Stimulated activated memory B cell treated with anti-CD40 and anti-IgM and Interleukin-4, amounts not matched to agents 10 μg/mL and 1 μg/mL and 100 μg/mL, for 72 hours (primary cell): ENCODE measurements at places on chromosomes 1 and 21.

- no peak for ATAC-seq
Observed at GRCh38 chr1:20870718-20871117, 83.6 kb upstream of the HP1BP3 start.

GRCh38 chr1:225685476-225686176, 32.7 kb upstream of the ENAH start:
- no peak for ATAC-seq

- ATAC-seq: no peak
Observed at GRCh38 chr1:201545851-201546492, 7.0 kb downstream of the NAV1 start.

DNA sequence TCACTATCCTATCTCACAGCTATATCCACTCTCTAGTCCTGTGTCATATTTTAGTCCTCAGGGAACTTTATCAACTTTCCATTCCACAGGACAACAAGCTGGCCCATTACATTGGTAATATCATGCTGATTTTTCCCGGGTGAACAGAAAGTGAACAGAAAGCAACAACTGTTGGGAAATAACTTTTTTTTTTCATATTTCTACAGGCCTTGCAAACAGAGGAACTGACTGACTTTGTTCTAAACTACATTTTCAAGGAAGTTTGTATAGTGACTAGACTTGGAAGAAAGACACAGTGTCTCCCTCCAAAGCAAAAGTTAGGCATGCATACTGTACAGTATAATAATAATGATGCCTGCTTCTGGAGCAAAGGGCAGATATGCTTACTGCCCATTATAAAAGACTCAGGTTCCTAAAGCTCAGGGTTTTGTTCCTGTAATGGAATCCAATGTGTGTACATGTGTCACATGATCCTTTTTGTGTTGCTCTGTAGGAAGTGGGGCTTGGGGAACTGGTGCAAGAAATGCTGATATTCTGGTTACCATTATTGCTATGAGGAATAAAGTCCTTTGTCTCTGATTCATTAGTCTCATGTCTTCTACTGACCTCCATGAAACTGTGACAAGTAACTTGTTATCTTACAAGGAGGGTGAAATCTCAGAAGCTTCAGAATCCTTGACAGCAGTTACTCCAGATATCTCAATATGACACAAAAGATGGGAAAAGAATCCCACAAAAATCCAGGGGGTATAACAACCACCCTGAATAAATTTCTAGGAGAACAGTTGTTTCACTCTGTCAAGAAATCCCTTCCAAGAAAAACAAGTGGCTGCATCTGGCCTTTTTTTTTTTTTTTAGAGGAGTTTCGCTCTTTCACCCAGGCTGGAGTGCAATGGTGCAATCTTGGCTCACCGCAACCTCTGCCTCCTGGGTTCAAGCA, 17.7 kb upstream of the NTPCR start:
- ATAC-seq: no peak

- no peak for ATAC-seq
Observed at GRCh38 chr1:63041660-63042059, 257.7 kb downstream of the ATG4C start.

DNA sequence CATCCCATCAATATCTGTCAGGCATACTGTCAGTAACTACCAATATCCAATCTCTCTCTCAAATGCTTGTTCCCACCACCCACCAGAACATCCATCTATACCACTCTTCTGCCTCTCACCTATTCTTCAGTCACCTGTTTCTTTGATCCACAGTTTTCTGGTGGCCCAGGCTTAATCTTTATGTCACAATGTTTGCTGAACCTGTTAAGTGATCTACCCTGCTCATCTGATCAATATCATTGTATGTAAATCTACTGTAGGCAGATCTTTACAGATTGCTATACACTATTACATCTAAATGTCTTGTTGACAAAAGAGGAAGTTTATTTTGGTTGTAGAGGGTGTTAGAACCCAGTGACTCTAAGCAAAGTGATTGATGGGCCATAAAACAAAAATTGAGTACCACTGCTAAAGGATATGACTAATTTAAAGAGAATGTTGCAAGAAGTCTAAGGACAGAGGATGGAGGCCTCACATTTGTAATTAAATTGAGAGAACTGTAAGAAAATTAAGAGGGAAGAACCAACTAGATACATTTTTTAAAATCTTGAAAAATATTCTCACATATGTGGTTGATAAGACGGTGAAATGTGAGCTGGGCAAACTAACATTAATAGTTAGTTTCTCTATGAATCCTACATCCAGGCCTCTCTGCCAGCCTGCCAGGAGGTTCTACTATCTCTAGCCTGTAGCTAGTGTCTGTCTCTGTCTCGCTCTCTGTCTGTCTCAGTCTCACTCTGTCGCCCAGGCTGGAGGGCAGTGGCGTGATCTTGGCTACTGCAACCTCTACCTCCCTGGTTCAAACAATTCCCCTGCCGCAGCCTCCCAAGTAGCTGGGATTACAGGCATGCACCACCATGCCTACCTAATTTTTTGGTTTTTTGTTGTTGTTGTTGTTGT, 34.1 kb downstream of the EGLN1 start:
- ATAC-seq: no peak
